ENCODE measurements at places on chromosomes 6 and 20. TPM values are rescaled to one million over a fixed set of nuclear protein-coding genes. Genes with fewer than 3 reads are reported as not detected.

DNA sequence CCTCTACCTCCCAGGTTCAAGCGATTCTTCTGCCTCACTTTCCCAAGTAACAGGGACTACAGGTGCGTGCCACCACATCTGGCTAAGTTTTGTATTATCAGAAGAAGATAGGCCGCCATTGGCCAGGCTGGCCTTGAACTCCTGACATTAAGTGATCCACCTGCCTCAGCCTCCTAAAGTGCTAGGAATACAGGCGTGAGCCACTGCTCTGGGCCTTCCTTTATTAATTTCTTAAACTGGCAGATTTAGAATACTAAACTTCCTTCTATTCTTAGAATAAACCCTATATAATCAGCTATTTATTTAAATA is 86.6 kb downstream of the HFE start:
- no peak for DNase-seq

- no peak for DNase-seq
Measured at GRCh38 chr6:20919677-20920385, 385.6 kb downstream of the CDKAL1 start.

DNA sequence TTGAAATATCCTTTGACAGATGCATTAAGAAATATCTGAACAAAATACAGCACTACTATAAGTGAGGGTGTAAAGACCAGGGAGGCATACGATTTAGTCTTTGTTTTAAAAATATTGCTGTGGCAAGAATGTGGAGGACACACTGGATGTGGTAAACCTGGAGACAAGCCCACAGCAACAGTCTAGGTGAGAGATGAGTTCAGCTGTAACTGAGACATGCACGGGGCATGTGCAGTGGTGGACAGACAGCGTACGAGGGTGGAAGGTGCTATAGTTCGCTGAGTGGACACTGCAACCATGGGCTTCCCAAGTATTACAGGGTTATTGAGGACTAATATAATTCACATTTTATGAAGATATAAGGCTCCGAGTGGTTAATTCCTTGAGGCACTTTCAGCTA is 1.8 kb downstream of the NANP start:
- DNase-seq: no peak

DNA sequence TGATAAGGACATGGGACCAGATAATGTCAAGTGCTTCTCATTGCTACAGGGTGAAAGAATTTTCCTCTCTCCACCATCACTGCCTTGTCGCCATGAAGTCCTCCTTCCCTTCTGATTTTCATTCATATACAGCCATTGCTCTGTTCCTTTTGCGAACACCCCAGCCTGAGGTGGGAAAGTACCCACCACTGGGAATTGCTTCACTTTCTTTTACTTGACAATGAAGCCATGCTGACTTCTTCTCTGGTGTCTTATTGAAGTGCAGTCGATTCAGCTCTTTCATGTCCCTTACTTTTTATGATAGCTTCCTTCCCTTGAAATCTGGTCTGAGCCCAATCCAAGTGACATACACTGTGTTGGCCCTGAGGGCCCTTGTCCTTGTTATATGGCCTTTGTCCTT is 16.2 kb downstream of the DAAM2 start:
- DNase-seq: no peak

The SPATA2 gene
- total RNA-seq: 10.5 TPM

DNA sequence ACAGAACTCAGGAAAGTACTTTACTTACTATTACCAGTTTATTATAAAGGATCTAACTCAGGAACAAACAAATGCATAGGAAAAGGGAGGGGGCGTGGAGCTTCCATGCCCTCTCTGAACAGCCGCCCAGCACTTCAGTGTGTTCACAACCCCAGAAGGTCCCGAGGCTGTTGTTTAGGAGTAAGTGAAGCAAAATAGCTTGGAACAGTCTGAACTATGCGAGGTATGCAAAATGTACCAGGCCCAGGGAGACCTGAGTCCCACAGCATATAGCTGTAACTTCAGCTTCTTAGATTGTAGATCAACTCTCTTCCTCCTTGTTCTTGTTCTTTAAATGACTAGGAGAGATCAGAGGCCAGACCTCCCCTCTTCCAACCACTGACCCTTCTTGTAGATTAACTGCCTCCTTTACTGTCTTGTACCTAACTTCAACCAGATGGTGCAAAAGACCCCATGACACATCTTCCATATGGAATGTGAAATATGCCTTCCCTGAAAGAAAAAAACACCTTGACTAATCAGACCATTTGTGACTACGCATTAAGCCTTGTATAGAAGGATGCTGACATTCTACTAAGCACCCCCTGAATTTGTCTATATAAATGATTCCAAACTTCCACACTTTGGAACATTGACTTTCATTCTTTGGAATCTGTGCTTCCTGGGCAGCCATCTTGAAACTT is 98.8 kb upstream of the SNX9 start:
- DNase-seq: no peak
